Tibial artery (tissue), 4 donors: ENCODE measurements at places on chromosomes 1 and 21.

DNA sequence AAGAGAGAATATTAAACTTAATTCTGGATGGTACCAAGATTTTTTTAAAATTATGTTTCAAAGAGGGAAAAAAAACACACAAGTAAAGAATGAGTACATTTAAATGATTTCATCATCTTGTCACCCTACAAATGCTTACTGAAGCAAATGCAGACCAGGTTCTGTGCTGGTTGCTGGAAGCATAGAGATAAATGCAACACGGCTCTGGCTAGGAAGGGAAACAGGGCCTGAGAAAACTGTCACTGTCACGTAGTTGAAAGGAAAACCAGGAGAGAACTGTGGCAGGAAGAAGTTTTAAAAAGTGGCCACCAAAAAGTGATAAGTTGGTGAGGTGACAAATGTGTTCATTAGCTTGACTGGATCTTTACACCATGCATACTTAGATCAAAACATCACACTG, 336.9 kb upstream of the NFIA start:
- no peak for DNase-seq

DNA sequence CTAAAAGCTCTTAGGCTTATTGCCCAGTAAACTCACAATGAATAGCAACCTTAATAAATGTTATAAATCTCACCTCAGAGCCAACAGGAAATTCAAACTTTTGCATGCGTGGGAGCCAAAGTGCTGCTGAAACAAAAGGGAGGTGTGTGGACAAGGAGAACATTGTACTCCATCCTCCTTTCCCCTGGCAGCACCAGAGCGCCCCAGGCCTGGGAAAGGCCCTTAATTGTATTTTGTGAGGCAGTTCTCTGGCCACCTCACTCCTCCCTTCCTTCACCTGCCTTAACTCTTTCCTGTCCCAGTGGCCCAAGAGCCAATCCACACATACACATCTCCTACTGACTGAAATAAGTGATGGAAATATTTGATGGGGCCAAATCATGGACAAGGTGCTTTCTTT, 648.5 kb downstream of the LMO4 start:
- DNase-seq = no peak

- no peak for DNase-seq
Observed at GRCh38 chr1:214003233-214003632, 15.5 kb downstream of the PROX1 start.

DNA sequence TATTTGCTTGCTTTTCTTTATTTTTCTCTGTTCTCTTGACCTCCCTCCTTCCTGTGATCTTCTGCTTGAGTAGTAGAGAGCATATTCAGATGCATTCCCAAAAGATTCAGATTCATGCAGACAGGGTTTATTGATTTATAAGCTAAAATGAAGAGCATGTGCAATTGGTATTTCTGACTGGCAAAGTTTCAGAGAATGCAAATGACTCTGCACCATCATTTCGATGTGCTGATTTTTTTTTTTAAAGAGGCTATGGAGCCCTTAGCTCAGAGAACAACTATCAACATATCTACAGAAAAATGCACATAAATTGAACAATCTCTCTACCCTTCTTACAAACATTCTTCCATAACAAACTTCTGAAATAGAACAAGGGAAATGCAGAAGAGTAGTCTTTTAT, 312.0 kb downstream of the VAV3 start:
- DNase-seq = no peak

DNA sequence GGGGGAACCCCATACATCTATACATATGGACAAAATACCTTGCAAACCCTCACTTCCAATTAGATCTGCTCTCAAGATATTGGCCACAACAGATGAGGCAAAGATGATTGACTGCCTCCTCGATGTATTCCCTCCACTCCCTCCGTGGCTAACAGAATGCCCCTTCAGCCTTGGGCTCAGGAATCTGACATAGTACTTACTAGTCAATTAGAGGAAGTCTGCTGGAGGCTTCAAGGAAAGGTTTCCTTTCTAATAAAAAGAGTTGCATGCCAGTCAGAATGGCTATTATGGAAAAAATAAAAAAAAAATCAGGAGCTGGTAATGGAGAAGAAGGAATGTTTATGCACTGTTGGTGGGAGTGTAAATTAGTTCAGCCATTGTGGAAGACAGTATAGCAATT, 90.4 kb upstream of the VAV3 start:
- DNase-seq = no peak

GRCh38 chr1:34101151-34101550, 63.9 kb downstream of the CSMD2 start:
- no peak for DNase-seq

DNA sequence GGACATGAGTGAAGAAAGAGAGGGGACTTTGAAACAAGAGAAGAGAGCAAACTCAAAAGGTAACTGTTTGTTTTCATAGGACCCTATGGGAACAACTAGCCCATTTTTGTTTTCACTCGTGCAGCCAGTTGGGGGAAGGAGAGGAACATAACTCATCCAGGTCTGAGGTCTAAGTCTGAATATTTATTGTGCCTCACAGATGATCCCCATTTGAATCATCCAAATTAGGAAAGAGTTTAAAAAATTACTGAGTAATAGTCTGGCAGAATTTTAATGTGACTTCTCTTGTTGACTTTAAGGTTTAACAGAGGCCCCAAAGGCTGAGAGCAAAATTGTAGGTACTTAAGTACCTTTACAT, 10.4 kb upstream of the TSPAN2 start:
- DNase-seq = no peak

DNA sequence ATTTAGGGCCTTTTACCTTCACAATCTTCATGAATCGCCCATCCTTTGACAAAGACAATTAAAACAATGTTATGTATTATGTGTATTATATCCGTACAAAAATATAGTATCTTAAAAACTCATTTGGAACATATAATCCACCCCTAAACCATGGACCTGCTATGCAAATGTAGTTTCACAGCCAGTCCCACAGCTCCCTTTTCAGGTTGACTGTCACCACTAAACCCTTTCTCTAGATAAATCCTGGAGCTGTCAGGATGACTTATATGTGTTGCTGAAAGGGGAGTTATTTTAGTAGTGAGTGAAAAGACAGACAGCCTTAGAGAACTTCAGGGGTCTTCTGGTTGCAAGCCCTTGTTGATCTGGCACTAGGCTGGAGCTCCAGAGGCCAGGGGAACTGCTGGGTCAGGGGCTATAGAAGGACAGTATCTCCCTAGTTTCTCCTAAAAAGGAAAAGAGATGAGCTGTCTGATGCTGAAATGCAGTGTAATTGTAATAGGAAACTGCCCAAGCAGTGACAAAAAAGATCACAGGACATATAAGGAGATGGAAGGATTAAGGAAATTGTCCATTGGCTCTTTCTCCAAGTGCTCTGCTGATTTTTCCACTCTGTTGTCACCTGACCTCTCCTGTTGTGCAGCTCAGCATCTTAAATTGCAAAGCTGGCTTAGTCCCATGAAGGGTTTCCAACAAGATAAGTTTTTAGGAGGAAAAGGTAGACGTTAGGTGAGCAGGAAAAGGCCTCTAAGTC, 127.7 kb downstream of the S1PR1 start:
- DNase-seq = no peak
